ENCODE measurements at places on chromosomes 3 and 15.

DNA sequence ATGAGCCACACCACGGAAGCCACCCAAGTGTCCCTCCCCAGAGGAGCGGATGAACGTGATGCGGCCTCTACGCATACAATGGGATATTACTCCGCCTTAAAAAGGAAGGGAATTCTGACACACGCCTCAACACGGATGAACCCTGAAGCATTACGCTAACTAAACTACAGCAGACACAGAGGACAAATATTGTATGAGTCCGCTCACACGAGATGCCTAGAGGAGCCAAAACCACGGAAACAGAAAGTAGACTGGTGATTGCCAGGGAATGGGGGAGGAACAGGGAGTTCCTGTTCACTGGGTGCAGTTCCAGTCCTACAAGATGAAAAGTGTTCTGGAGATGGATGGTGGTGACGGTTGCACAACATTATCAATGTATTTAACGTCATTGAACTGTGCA is 32.7 kb downstream of the SRGAP3 start:
- DNase-seq, result no peak

GRCh38 chr3:131775650-131776049 is 259.2 kb downstream of the CPNE4 start:
- no peak for DNase-seq

- DNase-seq, result no peak
Measured at GRCh38 chr3:14861446-14862302, 42.9 kb downstream of the FGD5 start.

DNA sequence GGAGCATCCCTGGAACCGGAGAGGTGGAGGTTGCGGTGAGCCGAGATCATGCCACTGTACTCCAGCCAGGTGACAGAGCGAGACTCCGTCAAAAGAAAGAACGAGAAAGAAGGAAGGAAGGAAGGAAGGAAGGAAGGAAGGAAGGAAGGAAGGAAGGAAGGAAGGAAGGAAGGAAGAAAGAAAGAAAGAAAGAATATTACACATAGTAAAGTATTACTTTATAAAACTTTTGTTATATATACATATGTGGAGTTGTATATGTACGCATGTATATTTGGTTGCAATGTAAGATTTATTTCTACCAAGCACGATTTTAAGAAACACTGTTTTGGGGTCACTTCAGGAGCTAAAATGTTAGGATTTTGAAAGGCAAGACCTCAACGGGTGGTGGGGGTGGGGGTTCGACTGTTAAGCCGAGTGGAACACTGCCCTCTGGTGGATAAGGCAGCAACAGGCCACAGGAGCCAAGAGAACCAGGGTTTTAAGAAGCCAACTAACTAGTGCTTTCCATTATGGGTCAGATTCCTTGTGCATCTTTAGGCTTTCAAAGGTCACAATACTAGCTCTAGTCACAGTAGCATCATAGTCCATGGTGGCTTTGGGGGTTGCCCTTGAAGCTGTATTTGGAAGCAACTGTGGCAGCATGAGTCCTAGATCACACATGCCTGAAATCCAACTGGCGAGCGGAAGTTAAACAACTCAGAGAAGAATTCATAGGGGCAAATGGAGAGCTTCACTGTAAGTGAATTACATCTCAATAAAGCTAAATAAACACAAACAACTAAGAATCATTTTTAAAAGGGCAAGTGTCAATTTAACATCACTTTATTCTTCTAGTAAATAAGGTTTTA is 22.5 kb downstream of the GLB1 start:
- peak; percentile 60 for DNase-seq

GRCh38 chr3:123258811-123259420 is 57.2 kb downstream of the SEC22A start:
- no peak for DNase-seq

DNA sequence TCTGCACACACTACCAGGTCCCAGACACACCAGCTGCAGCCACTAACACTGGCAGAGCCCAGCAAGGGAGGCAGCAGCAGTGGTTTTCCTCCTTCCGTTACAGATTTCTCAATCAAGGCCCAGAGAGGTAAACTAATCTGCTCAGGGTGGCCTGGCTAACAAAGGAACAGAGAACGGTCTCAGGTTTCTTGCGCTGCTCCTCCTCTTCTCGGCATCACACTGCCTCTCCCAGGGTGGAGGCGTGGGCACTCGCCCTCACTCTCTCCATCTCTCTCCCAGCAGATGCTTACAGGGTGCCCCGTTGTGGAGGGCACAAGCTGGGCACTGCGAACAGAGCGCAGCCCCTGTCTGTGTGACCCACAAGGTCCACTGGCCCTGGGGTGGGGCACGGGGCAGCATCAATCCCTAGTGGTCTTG is 228.7 kb downstream of the VPS13C start:
- DNase-seq, result no peak

- DNase-seq, result no peak
Measured at GRCh38 chr15:58019503-58020376, 45.8 kb downstream of the ALDH1A2 start.

- no peak for DNase-seq
Measured at GRCh38 chr3:184663356-184663755, 48.5 kb downstream of the MAGEF1 start.

DNA sequence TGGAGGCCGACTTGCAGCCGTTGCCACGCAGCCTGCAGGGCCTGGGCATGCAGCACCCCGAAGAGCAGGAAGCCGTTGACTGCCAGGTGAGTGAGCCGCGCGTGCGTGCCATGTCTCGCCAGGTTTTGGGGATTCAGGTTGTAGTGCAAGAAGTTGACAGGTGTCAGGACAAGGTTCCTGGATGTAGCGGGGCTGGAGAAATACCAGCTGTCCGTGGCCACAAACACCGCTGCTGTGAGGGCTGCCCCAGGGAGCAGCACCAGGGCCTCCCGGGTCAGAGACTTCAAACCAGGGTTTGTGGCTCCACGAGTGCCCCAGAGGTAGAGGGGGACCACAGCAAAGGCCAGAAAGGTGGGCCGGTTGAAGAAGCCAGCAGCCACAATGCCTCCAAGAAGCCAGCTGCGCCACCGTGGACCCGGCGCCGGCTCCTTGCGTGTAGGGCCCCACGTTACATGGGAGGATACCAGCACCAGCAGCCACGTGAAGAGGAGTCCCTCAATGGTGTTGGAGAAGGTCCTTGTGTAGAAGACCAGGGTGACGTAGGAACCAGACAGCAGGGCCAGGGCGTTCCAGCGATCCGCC is 5.6 kb upstream of the NCBP2 start:
- no peak for DNase-seq

GRCh38 chr3:49813497-49814174 is at the start of gene UBA7:
Gene UBA7 (minus strand): TSS chr3:49813953. CDS start chr3:49813787, 166 bp downstream.
- DNase-seq, result no peak

DNA sequence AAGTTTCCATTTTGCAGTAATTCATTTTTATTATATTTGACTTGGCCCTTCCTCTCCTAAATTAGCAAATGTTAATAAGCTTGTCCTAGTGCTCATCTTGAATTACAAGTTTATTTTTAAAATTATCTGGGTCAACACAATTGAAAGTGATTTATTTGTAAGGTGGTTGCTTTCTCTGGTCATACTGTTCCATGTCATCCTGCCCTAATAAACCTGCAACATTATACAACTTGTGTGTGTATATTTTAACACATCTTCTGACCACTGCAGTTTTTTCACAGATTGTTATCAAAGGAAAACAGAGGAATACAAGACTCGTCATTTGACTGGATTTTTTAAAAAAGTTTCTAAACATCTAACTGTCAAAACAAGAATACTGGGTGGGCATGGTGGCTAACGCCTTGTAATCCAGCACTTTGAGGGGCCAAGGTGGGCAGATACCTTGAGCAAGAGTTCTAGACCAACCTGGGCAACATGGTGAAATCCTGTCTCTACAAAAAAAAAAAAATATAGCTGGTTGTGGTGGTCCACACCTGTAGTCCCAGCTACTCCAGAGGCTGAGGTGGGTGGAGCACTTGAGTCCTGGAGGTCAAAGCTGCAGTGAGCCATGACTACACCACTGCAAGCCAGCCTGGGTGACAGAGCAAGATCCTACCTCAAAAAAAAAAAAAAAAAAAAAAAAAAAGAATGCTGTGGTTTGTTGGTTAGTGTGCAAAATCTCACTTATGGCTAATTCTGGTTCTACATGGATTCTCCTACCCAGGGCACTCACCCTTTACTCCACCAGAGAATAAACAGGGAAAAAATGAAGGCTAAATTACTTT is 5.0 kb upstream of the LRRFIP2 start:
- no peak for DNase-seq

DNA sequence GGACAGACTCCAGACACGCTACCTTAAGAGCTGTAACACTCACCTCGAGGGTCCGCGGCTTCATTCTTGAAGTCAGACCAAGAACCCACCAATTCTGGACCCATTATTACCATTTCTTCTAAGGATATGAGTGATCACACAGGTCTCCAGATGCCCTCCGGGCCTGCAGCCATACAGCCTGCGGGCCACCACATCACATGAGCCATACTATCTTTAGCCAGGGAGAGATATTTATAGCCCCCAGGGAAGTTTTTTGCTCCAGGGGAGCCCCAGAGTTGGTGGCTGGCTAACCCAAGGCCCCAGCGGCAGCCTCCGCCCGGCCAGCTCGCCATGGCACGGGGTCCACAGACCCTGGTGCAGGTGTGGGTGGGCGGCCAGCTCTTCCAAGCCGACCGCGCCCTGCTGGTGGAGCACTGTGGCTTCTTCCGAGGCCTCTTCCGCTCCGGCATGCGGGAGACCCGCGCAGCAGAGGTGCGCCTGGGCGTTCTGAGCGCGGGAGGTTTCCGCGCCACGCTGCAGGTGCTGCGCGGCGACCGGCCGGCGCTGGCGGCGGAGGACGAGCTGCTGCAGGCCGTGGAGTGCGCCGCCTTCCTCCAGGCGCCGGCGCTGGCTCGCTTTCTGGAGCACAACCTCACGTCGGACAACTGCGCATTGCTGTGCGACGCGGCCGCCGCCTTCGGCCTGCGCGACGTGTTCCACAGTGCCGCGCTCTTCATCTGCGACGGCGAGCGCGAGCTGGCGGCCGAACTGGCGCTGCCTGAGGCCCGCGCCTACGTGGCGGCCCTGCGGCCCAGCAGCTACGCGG is at the start of gene KBTBD13:
KBTBD13 (plus strand) TSS at position 261 of the 805 bp plus-strand sequence; CDS start at position 331, 70 bp downstream.
- no peak for DNase-seq

DNA sequence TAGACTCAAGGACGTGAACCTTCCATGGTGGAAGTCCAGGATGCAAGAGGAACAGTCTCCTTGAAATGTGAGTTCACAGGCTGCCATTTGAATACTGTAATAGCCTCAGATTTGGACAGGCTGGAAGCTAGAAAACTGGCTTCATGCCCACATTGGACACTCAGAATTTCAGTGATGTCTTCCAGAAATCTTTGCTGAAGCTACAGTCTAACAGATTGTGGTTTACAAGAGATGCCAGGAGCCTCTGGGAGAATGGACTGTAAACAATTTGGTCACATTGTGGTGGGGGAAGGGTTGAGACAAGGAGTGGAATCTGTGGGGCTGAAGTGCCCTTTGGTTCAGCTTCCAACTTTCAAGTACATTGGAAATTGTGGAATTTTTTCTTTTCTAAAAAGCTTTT is 252.0 kb upstream of the PROK2 start:
- no peak for DNase-seq

- no peak for DNase-seq
Measured at GRCh38 chr3:146640955-146641867, 36.1 kb upstream of the PLSCR5 start.

GRCh38 chr15:92877000-92877399 is 23.1 kb upstream of the CHD2 start:
- no peak for DNase-seq

DNA sequence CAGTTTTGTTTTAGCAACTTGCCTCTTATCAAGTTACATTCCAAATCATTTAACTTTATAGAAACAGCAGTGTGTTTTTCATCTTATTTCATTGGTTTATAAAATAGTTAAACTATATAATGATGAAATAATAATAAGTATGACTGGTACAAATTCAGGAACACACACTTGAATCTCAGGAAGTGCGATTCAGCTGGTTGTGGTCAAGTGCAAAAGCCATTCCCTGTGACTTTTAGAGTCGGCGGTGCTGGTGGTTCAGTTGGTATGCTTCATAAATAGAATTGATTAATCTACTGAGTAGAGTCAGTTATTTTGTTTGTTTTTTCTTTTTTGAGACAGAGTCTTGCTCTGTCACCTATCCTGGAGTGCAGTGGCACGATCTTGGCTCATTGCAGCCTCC is 22.7 kb downstream of the SACM1L start:
- no peak for DNase-seq

DNA sequence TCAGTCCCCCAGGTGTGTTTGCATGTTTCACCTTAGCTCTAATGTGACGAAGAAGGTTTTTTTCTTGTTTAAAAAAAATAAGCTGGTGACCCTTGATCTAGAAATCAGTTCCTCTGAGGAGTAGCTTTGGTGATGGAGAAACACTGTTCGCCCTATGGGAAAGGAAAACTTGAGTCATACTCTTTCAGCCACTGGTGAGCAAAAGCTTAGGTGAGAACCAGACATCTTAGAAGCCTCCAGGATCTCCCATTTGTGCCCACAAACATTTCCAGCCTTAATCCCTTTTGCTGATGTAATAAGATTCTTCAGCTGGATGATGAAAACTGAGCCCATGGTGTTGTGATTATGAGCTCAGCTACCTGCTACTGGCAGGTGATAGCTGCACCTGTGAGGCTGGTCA is 37.8 kb downstream of the SLC27A2 start:
- no peak for DNase-seq

DNA sequence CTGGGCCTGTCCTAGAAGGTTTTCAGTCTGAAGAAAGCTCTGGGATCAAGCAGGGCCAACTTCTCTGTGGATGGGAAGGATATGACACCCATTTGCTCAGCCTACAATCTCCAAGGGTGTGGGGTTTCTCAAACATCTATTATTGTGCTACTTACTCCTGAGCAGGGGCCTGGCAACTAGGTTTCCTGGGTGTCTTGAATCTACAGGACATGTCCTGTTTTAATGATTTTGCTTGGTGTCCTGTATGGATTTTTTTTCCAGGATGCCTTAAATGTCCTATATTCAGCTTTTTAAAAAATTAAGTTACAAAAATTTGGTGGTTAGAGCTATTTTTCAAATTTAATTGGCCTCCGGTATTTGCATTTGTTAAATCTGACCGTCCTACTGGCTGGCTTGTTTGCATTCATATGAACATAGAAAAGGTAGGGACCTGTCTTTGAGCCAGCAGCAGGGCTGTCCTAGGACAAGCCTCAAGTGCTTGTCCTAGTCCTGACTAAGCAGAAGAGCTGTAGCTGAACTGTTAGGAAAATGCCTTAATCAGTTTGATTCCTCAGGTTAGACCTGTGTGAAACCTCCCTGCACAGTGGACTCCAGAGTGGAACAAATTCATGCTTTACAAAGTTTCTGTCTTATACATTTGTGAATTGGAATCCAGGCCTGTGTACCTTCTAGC is 40.0 kb upstream of the LMOD3 start:
- DNase-seq, result no peak

- DNase-seq, result no peak
Measured at GRCh38 chr3:175336406-175337133, 477.4 kb downstream of the NAALADL2 start.

- DNase-seq, result peak; percentile 44
Measured at GRCh38 chr3:196712514-196713413, 587 bp downstream of the PIGX start.

GRCh38 chr3:64536166-64536565 is 151.6 kb downstream of the ADAMTS9 start:
- no peak for DNase-seq

GRCh38 chr15:90624278-90624981 is 92.7 kb upstream of the BLM start:
- no peak for DNase-seq

Data from stimulated activated CD4-positive, alpha-beta T cell treated with anti-CD3 and anti-CD28 coated beads, Interleukin-12 subunit alpha, Interleukin-12 subunit beta, amount 100 ng/mL, for 48 hours (primary cell).